ENCODE measurements at places on chromosomes 4 and X. TPM values are rescaled to one million over a fixed set of nuclear protein-coding genes. Genes with fewer than 3 reads are reported as not detected.

Gene FGD1
- 2.7 TPM for polyA plus RNA-seq

Gene CENPVL3
- polyA plus RNA-seq, result not detected

Gene P2RY8
- 1.4 TPM for polyA plus RNA-seq

Gene OCIAD2
- 277 TPM for polyA plus RNA-seq

Gene GABRB1
- polyA plus RNA-seq, result 0.82 TPM

Gene CORIN
- polyA plus RNA-seq, result 0.75 TPM

Gene TIGD4
- 0.75 TPM for polyA plus RNA-seq

Gene SMIM10
- 5.2 TPM for polyA plus RNA-seq

Gene CSAG1
- not detected for polyA plus RNA-seq

Gene DCAF8L2
- not detected for polyA plus RNA-seq

Gene GPR143
- polyA plus RNA-seq, result 8.7 TPM
